ENCODE measurements at places on chromosomes 1 and 21.
A peak's percentile ranks its signal among the peaks of the same experiment; 100 is the strongest.

DNA sequence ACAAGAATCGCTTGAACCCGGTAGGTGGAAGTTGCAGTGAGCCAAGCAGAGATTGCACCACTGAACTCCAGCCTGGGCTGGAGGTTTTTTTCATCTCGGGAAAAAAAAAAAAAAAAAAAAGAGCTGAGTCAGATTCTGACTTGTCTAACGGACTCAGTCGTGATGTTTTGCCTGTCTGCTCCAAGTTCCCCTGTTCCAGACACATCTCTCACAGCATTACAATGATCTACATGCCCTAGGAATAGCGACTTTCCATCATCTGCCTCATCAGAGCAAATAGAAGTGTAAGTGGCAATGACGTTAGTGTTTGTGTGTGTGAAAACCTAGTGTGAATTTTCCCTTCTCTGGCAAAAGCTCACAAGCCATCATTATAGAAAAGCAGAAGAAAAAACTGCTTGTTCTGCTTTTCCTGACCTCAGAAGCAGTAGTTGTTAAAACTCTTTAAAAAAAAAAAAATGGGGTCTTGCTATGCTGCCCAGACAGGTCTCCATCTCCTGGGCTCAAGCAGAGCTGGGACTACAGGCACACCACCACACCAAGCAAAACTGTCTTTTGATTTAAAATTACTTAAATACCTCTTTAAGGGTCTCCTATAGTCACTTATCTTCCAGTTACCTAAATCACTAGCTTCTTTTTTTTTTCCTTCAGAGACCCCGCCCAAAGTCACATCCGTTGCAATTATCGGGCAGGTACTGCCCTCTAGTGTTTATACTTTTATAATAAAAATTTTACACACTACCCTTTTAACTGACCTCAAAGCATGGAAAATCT lies 37.3 kb downstream of the PLEKHO1 start:
- peak; percentile 51 for DNase-seq

- DNase-seq: peak; percentile 50
These were observed 629 bp downstream of the TAF5L start for GRCh38 chr1:229625071-229625914.

GRCh38 chr1:240352769-240353168 lies 259.2 kb downstream of the GREM2 start:
- DNase-seq: no peak

GRCh38 chr1:1187938-1188337 lies 14.3 kb downstream of the TTLL10 start:
- no peak for DNase-seq

- DNase-seq: peak; percentile 84
These were observed 3.6 kb upstream of the SETDB1 start for GRCh38 chr1:150922519-150922975.

DNA sequence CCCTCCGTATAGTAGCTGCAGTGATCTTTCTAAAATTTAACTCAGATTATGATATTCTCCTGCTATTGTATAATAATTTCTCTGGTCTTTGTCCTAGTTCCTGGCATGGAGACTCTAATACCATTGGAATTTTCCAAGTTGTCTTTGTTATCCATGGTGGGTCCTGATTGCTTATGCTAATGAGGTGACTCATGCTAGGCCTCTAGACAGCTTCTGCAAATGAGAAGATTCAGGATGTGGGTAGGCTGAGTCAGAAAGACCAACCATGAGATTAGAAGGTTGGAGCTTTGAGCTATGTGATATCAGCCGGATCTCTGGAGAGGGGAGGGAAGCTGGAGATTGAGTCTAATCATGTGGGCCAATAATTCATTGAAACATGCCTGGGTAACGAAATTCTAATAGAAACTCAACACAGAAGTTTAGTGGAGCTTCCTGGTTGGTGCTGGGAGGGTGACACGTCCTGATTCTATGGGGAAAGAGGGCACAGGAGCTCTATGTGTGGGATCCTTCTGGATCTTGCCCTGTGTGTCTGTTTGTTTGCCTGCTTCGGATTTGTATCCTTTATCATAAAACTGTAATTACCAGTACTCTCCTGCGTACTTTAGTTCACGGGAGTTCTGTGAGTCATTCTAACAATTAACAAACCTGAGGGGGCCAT lies 73.2 kb upstream of the CNIH3 start:
- DNase-seq: peak; percentile 99

- DNase-seq: no peak
These were observed 1.0 kb upstream of the PPIH start for GRCh38 chr1:42657201-42657600.

DNA sequence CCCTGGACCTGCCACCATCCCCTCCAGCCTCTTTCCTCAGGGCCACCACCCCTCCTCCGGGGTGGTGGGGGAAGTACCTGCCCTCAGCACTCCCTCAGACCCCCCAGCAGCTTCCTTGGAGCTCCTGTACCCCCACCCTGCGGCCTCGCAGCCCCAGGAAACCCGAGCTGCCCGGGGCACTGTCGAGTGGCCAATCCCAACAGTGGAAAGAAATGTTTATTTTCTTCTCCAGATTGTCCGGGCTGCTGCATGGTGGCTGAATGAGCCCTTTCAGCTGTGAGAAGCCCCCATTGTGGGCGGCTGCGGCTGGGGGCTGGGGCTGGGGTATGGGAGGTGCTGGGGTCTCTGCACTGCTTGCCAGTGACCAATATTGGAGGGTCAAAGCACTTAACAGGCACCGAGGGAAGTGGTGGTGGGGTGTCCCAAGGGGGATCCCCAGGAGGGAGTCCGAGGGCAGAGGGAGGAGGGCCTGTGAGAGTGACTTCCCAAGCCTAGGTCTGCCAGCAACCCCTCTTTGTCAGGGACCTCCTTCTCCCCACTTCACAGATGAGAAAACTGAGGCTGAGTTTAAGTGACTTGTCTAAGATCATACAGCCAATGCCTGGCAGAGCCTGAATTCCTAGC lies 25.2 kb downstream of the RUNX3 start:
- no peak for DNase-seq

- peak; percentile 77 for DNase-seq
These were observed 90.9 kb upstream of the SLC44A3 start for GRCh38 chr1:94729267-94729666.

- DNase-seq: peak; percentile 84
These were observed 15.8 kb upstream of the S100A11 start for GRCh38 chr1:152052606-152053005.

GRCh38 chr1:25017436-25018109 lies 87.5 kb upstream of the RUNX3 start:
- DNase-seq: peak; percentile 19

DNA sequence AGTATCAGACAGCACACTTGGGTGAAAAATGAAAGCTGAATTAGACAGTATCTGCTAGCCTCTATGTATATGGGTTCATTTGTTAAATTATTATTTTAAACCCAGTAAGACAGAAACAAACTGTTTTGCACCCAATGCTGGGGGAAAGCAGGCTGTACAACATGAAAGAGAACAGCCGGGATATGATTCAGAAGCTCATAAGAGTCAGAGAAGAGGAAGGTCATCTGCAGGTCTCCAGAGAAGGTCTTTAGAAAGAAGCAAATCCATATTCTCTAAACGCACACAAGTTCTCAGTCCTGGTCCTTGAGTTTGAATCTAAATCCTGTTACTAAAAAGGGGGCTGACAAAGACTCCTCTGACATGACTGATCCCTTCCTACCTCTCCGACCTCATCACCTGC lies 155.1 kb downstream of the SIPA1L2 start:
- peak; percentile 16 for DNase-seq

DNA sequence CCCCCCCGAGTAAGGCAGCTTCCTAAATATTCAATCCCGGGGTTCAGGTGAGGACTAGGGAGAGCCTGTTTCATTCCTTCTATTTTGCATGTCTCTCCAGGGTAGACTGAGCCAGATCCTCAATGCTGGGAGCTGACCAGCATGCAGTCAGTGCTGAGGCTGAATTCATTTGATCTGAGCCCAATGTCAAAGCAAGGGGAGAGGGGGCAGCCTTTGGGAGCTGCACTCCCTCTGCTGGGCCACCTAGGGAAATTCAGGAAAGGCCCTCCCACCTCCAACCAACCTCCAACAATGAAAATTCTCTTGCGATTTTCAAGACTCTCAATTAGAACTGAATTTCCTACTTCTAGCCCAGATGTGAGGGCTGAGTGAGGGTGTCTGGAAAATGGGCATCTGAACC lies 371.2 kb downstream of the NPHP4 start:
- DNase-seq: no peak

DNA sequence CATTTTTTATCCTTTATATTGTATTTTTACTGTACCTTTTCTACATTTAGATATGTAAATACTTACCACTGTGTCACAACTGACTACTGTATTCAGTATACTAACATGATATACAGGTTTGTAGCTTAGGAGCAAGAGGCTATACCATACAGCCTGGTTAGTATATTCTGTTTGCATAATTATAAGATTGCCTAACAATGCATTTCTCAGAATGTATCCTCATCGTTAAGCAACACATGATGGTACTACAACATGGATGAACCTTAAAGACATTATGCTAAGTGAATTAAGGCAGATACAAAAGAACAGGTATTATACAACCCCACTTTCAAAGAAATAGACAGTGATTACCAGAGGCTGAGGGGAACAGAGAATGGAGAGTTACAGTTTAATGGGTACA lies 62.7 kb downstream of the RUSC1 start:
- no peak for DNase-seq

DNA sequence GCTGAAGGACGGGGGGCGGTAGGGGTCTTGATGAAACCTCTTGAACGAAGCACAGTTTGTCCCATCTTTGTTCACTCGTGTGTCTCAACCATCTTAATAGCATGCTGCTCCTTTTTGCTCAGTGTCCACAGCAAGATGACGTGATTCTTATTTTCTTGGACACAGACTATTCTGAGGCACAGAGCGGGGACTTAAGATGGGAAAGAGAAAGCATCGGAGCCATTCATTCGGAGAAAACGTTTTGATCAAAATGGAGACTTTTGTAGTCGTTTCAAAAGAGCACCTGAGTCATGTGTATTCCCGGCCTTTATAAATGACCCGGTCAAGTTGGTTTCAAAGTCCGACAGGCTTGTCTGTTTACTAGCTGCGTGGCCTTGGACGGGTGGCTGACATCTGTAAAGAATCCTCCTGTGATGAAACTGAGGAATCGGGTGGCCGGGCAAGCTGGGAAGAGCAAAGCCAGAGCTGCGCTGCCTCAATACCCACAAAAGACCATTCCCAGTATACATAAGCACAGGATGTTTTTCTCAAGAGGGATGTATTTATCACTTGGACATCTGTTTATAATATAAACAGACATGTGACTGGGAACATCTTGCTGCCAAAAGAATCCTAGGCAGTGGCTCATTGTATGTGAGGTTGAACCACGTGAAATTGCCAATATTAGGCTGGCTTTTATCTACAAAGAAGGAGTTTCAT lies 18.5 kb downstream of the ETS2 start:
- DNase-seq: peak; percentile 8

- DNase-seq: peak; percentile 73
These were observed 4.1 kb downstream of the EIF2D start for GRCh38 chr1:206608108-206608698.

DNA sequence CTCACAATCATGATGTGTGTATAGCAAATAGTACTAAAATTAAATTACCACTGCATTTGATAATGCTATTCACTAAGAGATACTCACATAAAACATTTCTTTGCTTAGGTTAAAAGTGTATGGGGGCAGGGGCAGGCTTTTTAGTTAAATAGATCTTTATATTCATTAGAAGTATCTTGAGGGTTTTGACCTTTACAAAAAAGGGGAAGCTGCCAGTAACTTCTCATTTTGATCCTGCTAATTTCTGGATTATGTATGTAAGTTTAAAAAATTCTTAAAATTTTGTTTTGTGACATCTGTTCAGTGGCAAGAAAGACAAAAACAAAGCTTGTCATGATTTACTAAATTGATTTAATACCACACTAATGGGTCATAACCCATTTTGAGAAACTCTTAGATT lies 45.8 kb upstream of the S1PR1 start:
- DNase-seq: no peak

GRCh38 chr1:18470671-18471355 lies 9.9 kb upstream of the KLHDC7A start:
- no peak for DNase-seq

DNA sequence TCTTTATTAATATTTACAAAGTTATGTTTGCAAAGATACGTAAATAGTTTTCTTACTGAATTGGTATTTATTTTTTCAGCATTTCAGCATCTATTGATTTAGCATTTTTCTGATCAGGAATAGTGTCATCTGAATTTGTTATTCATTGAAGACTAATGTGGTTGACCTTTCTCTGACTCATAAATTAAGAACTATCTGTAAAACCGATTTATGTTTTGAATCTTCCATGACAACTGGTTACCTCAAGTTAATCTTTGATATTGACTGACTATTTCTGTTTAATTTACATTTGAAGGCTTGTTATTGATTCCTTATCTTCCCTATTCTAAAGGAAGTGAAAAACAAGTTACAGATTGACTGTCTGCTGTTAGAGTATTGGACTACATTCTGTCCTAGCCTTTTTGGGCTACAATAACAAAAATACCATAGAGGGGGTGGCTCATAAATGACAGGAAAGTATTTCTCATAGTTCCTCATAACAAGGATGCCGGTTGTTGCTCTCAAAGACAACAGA lies 1131.4 kb downstream of the PLA2G4A start:
- DNase-seq: no peak

GRCh38 chr1:29436181-29436785 lies 200.0 kb downstream of the PTPRU start:
- DNase-seq: no peak

DNA sequence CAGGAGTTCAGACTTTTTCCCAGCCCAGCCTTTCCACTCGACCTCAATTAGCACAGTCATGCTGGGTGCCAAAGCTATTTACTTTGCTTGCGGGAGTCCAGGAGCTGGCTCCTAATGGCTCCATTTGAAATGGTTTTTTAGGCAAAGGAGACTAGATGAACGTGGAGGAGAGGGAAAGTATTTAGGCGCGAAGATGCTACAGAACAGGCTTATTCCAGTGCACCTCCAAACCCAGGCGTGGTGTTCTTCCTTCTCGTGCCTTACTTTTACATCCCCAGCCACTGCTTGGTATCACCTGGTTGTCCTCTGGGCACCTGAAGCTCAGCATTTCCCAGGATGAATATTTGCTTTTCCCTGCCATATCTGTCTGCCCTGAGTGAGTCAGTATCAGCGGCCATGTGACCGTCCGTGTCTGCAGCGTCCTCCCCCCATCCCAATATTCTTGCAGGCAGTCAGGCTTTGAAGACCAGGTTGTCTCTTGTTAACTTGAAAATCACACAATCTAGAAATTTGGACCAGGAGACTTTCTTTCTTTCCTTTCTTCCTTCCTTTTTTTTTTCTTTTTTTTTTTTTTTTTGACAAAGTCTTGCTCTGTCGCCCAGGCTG lies 198.5 kb downstream of the DYRK1A start:
- no peak for DNase-seq

- DNase-seq: no peak
These were observed 345.3 kb upstream of the ADGRL2 start for GRCh38 chr1:81455481-81455880.
